Activated CD4-positive, alpha-beta T cell treated with anti-CD3 and anti-CD28 coated beads for 24 hours (primary cell): ENCODE measurements at places on chromosomes 6 and 20.

- DNase-seq = no peak
Measured at GRCh38 chr6:17240803-17241500, 40.2 kb upstream of the RBM24 start.

GRCh38 chr6:31701666-31702404 is 1.3 kb downstream of the ABHD16A start:
- no peak for DNase-seq

GRCh38 chr20:23454816-23455215 is 2.1 kb upstream of the CST11 start:
- no peak for DNase-seq

DNA sequence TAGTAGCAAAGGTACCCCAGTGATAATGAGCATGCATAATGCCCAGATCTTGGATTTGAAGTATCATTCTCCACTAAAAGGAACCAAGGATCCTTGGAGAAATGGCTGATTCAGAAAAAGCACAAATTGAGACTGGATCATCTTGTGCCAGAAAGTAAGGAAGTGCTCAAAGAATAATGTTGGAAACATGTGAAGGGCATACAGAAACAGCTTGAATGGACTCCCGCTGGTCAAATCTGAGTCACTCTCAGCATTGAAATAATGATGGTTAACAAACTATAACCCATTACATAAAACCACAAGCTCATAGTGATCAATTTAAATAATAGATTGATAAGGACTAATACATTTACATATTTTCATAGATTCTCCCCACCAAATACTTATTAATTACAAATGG is 3.6 kb upstream of the OSTM1 start:
- DNase-seq = no peak

GRCh38 chr20:6081236-6081635 is 27.4 kb upstream of the LRRN4 start:
- DNase-seq = no peak

GRCh38 chr6:24901698-24902328 is 33.9 kb downstream of the RIPOR2 start:
- no peak for DNase-seq

DNA sequence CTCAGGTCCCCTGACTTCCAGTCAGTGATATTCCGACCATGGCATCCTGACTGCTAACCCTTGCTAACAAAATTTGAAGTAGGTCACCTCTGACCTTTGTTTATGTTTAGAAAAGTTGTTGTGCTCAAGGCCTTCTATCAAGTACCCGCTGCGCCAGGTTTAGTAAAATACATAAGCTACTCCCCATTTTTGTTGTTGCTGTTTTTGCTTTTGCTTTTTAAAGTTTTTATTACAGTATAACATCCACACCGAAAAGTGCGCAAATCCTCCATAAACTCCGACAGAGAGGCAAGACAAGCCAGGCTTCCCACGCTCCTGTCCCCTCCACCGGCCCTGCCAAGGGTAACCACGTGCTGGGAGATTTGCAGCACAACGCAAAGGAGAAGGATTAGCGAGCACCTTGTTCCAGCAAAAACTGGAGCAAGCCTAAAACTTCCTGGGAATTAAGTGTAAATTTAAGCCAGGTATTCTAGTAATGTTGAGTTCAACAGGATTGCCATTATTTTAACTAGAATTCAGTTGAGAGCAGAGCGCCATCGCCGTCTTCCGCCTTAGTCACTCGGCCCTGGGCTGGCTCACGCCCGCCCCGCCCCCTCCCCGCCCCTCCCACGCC is 17.8 kb upstream of the HMGN4 start:
- no peak for DNase-seq

GRCh38 chr6:111478064-111478476 is 4.9 kb downstream of the REV3L start:
- no peak for DNase-seq

DNA sequence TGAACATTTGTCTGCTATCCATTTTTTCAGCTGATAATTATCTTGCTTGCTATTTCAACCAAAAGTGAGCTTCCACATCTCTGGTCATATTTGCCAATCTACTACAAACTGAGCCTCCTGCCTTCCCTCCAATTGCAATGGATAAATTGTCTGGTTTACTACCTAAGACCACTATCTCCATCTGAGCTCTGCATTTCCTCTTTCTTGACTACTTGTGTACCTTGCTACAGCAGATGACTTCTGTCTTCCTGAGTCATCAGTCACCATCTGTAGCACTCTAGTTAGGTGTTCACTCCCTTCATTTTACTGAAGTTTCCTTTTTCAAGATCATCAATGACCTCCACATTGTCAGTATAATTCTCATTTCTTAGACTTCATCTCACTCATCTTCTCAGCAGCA is 33.5 kb upstream of the PHIP start:
- no peak for DNase-seq

GRCh38 chr20:48738399-48739304 is 89.1 kb downstream of the PREX1 start:
- DNase-seq = peak; percentile 58

DNA sequence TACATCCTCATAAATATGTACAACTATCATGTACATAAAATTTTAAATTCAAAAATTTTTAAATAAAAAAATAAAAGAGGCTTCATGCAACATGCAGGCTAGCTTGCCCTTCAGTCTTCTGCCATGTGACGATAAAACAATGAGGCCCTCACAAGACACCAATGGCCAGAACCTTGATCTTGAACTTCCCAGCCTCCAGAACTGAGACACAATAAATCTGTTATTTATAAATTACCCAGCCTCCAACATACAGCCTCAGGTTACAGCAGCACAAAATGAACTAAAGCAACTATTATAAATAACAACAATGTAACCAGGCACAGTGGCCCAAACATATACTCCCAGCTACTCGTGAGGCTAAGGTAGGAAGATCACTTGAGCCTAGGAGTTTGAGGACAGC is 42.8 kb downstream of the SERAC1 start:
- DNase-seq = no peak

GRCh38 chr6:168888102-168888501 is 365.5 kb downstream of the THBS2 start:
- DNase-seq = no peak

GRCh38 chr6:40960742-40961430 is 78.1 kb downstream of the UNC5CL start:
- DNase-seq = no peak

DNA sequence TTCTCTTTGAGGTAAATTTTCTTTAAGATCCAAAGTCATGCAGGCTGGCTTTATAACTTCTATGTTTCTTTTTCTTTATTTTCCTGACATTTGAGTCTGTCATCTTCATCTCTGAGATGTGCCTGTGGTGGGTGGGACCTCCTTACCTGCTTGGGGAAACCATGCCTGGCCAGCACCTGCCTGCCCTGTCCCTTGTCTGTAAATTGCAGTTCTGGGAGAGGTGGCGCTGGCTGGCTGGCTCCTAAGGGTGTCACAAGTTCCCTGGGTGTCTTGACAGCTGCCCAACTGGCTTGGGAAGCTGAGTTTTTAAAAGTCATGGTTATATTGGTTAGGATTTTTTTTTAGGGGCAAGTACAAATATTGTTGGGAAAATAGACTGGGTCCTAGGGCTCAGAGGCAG is 36.3 kb downstream of the SCAND1 start:
- no peak for DNase-seq

DNA sequence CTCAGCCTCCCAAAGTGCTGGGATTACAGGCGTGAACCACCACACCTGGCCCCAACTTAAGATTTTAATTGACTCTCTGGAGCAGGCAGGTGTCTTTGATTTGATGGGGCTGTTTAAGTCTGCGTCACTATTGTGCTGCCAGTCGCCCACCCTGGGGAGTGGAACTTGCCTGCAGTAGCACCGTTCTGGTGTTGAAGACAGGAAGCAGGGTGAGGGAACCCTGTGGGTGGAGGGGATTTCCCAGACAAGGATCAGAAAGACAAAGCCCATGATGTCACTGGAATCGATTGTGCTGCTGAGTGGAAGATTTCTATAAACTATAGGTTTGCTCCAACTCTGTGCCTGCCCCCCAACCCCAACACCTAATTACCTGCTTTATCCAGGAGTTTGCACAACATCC is 11.0 kb downstream of the ALDH8A1 start:
- DNase-seq = peak; percentile 56
